ENCODE measurements at places on chromosomes 4 and X.

DNA sequence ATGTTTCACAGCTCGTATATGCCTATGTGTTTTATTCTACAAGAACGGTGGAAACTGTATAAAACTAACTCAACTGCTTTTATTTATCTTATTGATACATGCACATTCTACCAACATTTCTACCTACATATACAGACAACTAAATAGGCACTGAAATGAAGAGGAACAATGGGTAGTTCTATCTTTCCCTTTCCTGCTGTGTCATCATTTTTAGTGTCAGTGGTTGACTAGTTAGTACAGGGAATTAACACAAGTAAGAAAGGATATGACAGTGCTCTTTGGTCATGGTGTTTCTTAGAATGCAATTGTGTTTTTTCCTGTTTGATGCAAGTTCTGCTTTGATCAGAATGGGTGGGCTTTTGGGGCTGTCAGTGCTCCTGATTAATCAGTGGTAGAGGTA lies 293.8 kb upstream of the CTSO start:
- no peak for DNase-seq

- DNase-seq, result no peak
Measured at GRCh38 chr4:12445711-12446235, 1017.1 kb upstream of the HS3ST1 start.

- no peak for DNase-seq
Measured at GRCh38 chr4:37393321-37393720, 148.8 kb downstream of the NWD2 start.

GRCh38 chr4:95533254-95533653 lies 15.5 kb downstream of the UNC5C start:
- DNase-seq, result no peak

GRCh38 chr4:162356181-162356580 lies 192.4 kb upstream of the FSTL5 start:
- no peak for DNase-seq
